Brain (organoid and tissue), 16 donors: ENCODE measurements at places on chromosomes 3 and 15. TPM values are rescaled to one million over a fixed set of nuclear protein-coding genes. Genes with fewer than 3 reads are reported as not detected.

The ANKRD63 gene
- polyA plus RNA-seq, result not detected

The BCL2A1 gene
- polyA plus RNA-seq, result not detected

The C3orf22 gene
- not detected for polyA plus RNA-seq

The B3GALNT1 gene
- 6.6 TPM for polyA plus RNA-seq

The ARGFX gene
- not detected for polyA plus RNA-seq

The GRIP2 gene
- polyA plus RNA-seq, result 0.54 TPM

The TMEM45A gene
- polyA plus RNA-seq, result 1.1 TPM
